ENCODE measurements at places on chromosomes 5 and 9.

- DNase-seq, result no peak
These were observed 167.1 kb downstream of the PAM start for GRCh38 chr5:102922111-102922720.

- no peak for DNase-seq
These were observed 294.7 kb downstream of the CHSY3 start for GRCh38 chr5:130198927-130199326.

DNA sequence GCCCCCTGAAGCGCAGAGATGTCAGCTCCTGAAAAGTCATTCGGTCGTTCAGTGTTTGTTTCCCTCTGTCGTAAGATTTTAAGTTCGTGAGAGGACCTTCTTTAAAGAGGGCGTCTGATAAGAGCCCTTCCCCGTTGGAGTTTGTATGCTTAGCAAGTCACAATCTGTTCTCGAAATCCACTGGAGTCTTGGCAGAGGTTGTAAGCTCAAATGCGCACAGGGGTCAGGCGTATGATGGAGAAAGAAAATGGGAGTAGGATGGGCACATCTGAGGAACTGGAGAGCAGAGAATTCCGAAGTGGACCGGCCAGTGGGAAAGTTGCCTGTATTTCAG, 710 bp downstream of the HSD17B4 start:
- no peak for DNase-seq

GRCh38 chr5:39714036-39714698, 289.4 kb upstream of the DAB2 start:
- peak; percentile 84 for DNase-seq

Measured in mucosa of descending colon (tissue), 3 donors.